Activated naive CD8-positive, alpha-beta T cell treated with anti-CD3 and anti-CD28 coated beads for 36 hours (primary cell): ENCODE measurements at places on chromosomes 16 and 17. TPM values are rescaled to one million over a fixed set of nuclear protein-coding genes. Genes with fewer than 3 reads are reported as not detected.

- no peak for DNase-seq
- H3K27me3 ChIP-seq = no peaks in the 10 kb centered on the region
- H3K4me1 ChIP-seq = peaks cover 38% of the 10 kb centered on the region
- H3K27ac ChIP-seq = peak overlapping the region; percentile 98
- H3K4me3 ChIP-seq = peak overlapping the region; percentile 98
Measured at GRCh38 chr16:27400751-27401620, 988 bp upstream of the IL21R start.

- peaks cover 13% of the 10 kb centered on the region for H3K27me3 ChIP-seq
- no peak overlapping the region for H3K4me3 ChIP-seq
- H3K27ac ChIP-seq = no peak overlapping the region
- DNase-seq = peak; percentile 23
Measured at GRCh38 chr16:56013962-56014552, 138.9 kb upstream of the CES5A start.

DNA sequence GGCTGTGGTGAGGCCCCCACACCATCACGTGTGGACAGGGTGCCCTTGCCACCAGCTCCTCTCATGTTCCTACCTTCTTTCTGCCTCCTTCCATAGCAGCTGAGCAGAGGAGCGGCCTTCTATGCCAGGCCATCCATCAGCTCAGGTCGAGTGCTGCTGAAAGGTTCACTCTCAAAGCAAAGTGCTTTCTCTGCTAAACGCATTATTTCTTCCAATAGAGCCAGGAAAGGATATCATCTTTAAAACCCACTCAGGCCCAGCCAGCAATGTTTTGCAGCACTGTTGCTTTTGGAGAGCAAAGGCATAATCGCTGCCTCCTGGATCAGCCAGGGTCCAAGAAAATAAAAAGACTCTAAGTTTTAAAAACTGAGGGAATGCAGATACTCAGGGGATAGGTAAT, 54.9 kb upstream of the GPRC5B start:
- no peak for DNase-seq
- H3K27ac ChIP-seq = no peak overlapping the region
- no peak overlapping the region for H3K4me3 ChIP-seq
- H3K27me3 ChIP-seq = peaks cover 10% of the 10 kb centered on the region

GRCh38 chr17:59427996-59428395, 96.5 kb downstream of the YPEL2 start:
- no peak overlapping the region for H3K27ac ChIP-seq
- H3K4me3 ChIP-seq = no peak overlapping the region
- H3K27me3 ChIP-seq = no peaks in the 10 kb centered on the region
- H3K36me3 ChIP-seq = peaks cover 3% of the 10 kb centered on the region

GRCh38 chr17:19359856-19360255, 2.7 kb downstream of the B9D1 start:
- H3K27ac ChIP-seq = no peak overlapping the region
- no peak for DNase-seq
- H3K27me3 ChIP-seq = peaks cover 4% of the 10 kb centered on the region
- H3K36me3 ChIP-seq = no peaks in the 10 kb centered on the region
- no peak overlapping the region for H3K4me3 ChIP-seq

DNA sequence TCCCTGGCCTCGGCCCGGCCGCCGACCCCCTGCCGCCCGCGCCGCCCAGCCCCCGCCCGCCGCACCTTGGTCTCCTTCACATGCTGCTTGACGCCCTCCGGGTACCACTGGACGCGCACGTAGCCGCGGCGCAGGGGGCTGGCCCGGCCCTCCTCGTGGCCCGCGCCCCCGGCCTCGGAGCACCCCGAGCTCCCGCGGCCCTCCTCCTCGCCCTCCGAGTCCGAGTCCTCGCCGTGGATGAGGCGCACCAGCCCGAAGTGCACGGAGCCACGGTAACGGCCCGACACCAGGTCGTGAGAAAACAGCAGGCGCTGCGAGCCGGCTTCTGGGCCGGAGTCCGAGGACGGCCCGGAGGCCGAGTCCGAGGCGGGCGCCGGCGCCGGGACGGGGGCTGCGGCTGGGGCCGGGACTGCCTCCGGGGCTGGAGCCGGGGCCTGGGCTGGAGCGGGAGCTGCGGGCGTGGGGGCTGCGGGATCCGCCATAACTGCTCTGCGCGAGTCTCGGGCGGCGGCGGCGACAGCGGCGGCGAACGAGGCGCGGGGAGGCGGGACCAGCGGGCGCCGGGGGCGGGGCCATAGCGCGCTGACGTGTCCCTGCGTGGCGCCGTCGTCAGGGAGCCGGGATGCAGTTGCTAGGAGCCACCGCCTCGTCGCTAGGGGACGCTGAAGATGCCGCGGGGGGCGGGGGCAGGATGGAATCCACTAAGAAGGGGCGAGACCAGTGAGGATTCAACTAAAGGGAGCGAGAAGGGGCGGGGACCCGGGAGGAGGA, at the start of gene UBE2O:
Gene UBE2O, minus strand, starts transcription at position 493 of the 771 bp plus-strand sequence. Its CDS starts 11 bp downstream, at position 482.
- H3K4me1 ChIP-seq = peaks cover 37% of the 10 kb centered on the region
- H3K27ac ChIP-seq = peak within 1 kb of the TSS; percentile 58
- H3K36me3 ChIP-seq = peaks cover 4% of the 10 kb centered on the region
- H3K27me3 ChIP-seq = no peaks in the 10 kb centered on the region
- peak within 1 kb of the TSS; percentile 90 for H3K4me3 ChIP-seq

- no peak overlapping the region for H3K4me3 ChIP-seq
- H3K27me3 ChIP-seq = peaks cover 3% of the 10 kb centered on the region
Measured at GRCh38 chr17:79154446-79154845, 79.8 kb downstream of the ENGASE start.

- peak overlapping the region; percentile 91 for H3K4me3 ChIP-seq
- H3K4me1 ChIP-seq = peaks cover 47% of the 10 kb centered on the region
- peak overlapping the region; percentile 92 for H3K27ac ChIP-seq
- H3K27me3 ChIP-seq = no peaks in the 10 kb centered on the region
Measured at GRCh38 chr16:30354423-30355143, 525 bp downstream of the CD2BP2 start.

GRCh38 chr16:7392206-7392605, 59.6 kb downstream of the RBFOX1 start:
- no peaks in the 10 kb centered on the region for H3K4me1 ChIP-seq
- H3K27ac ChIP-seq = no peak overlapping the region
- H3K4me3 ChIP-seq = no peak overlapping the region
- DNase-seq = no peak

- no peak overlapping the region for H3K4me3 ChIP-seq
- H3K36me3 ChIP-seq = no peaks in the 10 kb centered on the region
- no peaks in the 10 kb centered on the region for H3K4me1 ChIP-seq
Measured at GRCh38 chr16:6732166-6732565, 600.5 kb upstream of the RBFOX1 start.

- peaks cover 37% of the 10 kb centered on the region for H3K36me3 ChIP-seq
- no peak for DNase-seq
- H3K27me3 ChIP-seq = no peaks in the 10 kb centered on the region
- H3K4me1 ChIP-seq = peaks cover 29% of the 10 kb centered on the region
Measured at GRCh38 chr16:53071748-53072301, 17.0 kb downstream of the CHD9 start.

DNA sequence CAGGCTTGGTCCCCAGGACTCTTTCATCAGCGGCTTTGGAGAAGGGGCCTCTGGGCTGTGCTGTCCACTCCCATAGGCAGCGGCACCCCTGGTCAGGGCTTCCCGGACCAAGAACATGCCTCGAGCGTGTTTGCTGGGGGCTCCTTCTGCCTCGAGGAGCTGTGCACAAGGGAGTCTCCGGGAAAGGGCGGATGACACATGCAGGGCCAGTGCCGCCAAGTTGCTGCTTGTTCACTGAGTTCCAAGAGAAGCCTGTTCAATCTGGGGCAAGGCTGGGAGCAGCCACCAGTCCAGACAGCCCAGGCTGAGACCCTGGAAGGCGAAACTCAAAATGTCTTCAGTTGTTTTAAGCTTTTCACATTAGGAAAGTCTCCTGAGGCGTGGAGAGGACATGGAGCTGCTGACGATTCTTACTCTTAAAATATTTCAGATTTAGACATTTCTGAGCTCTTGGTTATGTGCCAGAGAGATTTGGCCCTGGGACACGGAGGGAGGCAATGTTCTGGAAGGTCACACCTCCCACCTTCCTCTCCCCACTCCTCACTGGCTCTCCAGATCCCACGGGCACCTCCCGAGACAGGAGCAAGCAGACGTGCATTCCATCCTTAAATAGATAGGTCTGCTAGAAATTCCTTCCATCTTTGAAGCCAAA, 84.5 kb upstream of the ZNF469 start:
- H3K4me3 ChIP-seq = no peak overlapping the region
- H3K36me3 ChIP-seq = no peaks in the 10 kb centered on the region
- DNase-seq = no peak

GRCh38 chr16:75616521-75617010, 6.5 kb downstream of the ADAT1 start:
- no peak overlapping the region for H3K4me3 ChIP-seq
- H3K27ac ChIP-seq = no peak overlapping the region
- H3K36me3 ChIP-seq = peaks cover 38% of the 10 kb centered on the region
- H3K4me1 ChIP-seq = peaks cover 19% of the 10 kb centered on the region
- H3K27me3 ChIP-seq = no peaks in the 10 kb centered on the region

DNA sequence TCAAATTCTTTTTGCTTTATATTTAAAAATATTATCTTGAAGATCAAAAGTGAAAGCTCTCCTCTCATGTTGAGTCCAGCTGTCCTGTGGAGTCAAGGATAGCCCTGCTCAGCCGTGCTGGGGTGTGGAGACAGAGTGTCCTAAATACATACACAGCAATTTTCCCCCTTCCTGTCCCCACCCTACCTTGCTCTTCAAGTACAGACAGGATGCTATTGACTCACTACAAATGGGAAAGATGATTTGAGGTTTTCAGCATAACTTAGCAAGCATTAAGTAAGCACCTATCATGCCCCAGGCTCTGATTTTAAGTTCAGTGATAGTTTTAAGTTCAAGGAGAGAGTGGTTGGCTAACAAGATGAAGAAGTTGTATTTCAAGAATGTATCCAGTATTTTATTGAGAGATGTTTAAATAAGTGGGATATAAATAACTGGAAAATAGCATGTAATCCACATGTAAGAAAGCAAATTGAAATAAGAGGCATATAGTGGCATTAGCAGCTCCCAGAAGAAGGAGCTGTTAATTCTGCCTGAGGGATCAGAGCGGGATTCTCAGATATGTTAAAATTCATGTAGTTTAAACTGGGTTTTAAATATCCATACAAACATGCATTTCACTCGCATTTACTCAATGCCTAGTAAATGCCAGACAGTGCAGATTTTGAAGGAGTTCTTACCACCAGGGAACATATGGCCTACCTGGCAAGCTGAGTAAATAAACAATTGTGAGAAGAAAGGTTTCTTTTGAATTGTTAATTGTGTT, 183.5 kb upstream of the ANKFN1 start:
- H3K27me3 ChIP-seq = peaks cover 5% of the 10 kb centered on the region
- peaks cover 2% of the 10 kb centered on the region for H3K4me1 ChIP-seq
- DNase-seq = no peak

DNA sequence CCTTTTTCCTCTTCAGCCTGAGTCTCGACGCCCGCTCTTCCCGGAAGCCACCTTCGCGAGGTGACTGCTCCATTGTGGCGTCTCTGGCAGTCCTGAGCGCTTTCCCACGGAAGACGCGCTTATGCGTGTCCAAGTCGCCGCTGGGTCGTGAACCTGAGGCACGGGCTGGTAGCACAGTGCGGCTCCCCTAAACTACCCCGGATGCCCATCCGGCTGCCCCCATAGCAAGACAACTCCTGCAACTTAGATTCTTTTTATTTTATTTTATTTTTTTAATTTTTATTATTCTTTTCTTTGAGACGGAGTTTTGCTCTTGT, 2.1 kb upstream of the ESRP2 start:
- peak overlapping the region; percentile 93 for H3K27ac ChIP-seq
- peak overlapping the region; percentile 87 for H3K4me3 ChIP-seq
- H3K4me1 ChIP-seq = peaks cover 26% of the 10 kb centered on the region
- H3K36me3 ChIP-seq = no peaks in the 10 kb centered on the region
- DNase-seq = no peak

DNA sequence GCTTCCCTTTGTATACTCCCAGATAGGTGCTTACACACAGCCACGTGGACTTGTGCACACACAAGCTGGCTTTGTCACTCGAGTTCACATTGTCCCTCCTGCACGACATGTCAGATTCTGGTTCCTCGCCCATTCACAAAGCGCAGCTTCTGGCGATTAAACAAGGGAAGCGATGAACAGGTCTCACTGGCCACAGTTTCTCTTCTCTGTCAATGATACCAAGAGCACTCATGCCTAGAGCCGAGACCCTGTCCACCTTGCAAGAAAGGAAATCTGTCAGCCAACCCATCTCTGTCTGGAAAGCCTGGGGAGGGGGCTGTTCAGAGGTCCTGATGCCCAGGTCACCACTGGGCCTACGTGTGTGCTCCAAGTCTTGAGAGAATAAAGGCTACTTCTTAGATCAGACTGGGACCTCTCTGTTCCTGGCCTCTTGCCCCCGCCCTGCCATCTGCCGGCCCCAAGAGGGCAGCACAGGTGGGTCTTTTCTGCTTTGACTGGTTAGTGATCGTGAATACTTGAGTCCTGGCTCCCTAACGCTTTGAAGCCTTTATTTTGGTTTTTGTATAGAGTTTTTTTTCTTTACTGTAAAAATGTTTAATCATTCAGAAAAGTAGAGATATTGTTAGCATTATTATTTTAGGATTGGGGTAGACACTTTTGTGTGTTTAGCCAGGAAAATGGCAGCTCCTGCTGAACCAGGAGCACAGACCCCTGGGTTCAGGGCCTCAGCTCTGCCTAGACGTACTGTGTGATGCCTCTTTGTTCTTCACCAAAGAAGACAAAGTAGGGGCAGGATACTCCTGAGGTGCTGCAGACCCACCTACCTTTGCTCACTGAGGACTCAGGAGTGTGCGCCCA, 104.7 kb downstream of the MRM1 start:
- no peak overlapping the region for H3K27ac ChIP-seq
- peaks cover 2% of the 10 kb centered on the region for H3K4me1 ChIP-seq
- no peak overlapping the region for H3K4me3 ChIP-seq
- H3K36me3 ChIP-seq = no peaks in the 10 kb centered on the region

DNA sequence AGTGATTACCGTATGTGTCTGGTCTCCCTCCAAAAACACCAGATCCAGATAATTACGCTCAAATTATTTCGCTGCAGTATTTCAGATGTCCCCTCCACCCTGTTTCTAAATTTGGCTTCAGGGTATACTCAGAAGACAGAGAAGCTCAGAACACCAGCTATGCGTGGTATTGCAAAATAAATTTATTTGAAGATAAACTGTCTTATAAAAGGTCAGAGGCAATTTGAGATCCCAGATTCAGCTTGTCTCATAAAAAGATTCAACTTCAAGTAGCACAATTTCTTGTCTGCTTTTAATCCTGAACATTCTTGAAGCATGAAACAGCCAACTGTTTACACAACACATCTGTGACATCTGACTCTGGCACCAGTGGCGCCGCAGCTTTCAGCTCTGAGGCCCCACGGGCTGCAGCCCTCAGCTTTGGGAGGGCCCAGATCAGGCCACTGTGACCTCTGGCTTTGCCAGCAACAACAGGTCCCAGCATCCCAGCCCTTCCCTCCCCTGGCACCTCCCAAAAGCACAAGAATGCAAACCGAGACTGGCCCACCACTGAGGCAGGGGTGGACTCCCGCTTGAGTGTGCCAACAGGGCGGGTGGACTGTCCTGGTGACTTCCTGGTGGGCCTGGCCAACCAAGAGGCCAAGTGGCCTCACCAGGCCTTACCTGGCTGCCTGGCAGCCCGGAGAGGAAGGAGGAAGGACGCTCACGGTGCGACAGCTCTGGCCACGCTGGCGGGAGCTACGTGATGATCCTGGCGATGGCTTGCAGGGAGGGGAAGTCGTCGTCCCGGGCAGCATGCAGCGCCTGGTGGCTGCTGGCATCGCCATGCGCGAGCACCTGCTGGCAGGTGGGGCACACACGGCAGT, 8.0 kb downstream of the SYNGR3 start:
- DNase-seq = no peak
- H3K4me3 ChIP-seq = no peak overlapping the region
- H3K27me3 ChIP-seq = no peaks in the 10 kb centered on the region
- H3K36me3 ChIP-seq = peaks cover 21% of the 10 kb centered on the region
- peak overlapping the region; percentile 12 for H3K27ac ChIP-seq

SDR42E2 gene
- not detected for total RNA-seq

MT1F gene
- 13.1 TPM for total RNA-seq

C16orf46 gene
- 0.39 TPM for total RNA-seq

ZNF785 gene
- total RNA-seq = 6.4 TPM

HEATR9 gene
- 0.18 TPM for total RNA-seq

C1QL1 gene
- not detected for total RNA-seq

SLFN14 gene
- 0.14 TPM for total RNA-seq

RNF157 gene
- total RNA-seq = 34.7 TPM
